Activated CD8-positive, alpha-beta memory T cell treated with anti-CD3 and anti-CD28 coated beads, Interleukin-2, amount 50 U/mL, for 4 hours (primary cell): ENCODE measurements at places on chromosomes 13 and 19.

GRCh38 chr19:10544242-10544752, 593 bp downstream of the ATG4D start:
- no peak for DNase-seq

GRCh38 chr19:55368701-55369563, 1.3 kb downstream of the IL11 start:
- DNase-seq: peak; percentile 30

GRCh38 chr19:50804420-50805272, 14.4 kb downstream of the ACP4 start:
- DNase-seq: peak; percentile 98

DNA sequence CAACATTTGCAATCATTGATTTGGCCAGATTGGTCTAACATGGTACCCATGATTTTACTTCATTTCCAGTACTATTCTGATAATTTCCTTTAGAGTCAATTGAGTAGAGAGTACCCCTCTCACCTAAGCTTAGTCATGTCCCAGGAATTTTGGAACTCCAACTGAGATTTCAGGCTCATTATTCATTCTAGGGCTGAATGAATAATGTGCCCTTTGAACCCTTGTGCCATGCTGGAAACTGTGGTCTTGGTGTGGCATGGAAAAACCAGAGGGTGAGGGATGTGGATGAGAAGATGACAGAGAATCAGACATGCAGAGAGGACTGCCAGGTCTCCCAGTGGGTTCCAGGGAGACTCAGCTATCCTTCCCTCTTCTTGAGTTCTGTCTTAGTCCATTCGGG, 30.2 kb downstream of the ITM2B start:
- DNase-seq: no peak

DNA sequence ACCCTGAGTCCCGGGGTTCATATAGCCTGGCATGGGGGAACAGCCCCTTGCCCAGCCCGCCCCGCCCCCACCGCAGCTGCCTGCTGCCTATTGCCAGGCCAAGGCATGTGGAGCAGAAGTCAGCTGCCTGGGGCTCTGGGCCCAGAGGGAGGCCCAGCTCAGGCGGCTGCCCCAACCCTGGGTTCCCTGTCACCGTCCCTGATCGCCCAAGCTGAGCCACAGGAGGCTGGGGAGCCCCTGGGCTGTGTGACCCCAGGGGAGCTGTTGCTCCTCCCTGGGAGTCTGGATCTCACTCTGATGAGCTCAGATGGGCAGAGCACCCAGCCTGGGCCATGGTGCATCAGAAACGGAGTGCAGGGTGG, 1.4 kb downstream of the PLIN4 start:
- no peak for DNase-seq

- no peak for DNase-seq
Observed at GRCh38 chr13:38582133-38582532, 104.7 kb upstream of the FREM2 start.

DNA sequence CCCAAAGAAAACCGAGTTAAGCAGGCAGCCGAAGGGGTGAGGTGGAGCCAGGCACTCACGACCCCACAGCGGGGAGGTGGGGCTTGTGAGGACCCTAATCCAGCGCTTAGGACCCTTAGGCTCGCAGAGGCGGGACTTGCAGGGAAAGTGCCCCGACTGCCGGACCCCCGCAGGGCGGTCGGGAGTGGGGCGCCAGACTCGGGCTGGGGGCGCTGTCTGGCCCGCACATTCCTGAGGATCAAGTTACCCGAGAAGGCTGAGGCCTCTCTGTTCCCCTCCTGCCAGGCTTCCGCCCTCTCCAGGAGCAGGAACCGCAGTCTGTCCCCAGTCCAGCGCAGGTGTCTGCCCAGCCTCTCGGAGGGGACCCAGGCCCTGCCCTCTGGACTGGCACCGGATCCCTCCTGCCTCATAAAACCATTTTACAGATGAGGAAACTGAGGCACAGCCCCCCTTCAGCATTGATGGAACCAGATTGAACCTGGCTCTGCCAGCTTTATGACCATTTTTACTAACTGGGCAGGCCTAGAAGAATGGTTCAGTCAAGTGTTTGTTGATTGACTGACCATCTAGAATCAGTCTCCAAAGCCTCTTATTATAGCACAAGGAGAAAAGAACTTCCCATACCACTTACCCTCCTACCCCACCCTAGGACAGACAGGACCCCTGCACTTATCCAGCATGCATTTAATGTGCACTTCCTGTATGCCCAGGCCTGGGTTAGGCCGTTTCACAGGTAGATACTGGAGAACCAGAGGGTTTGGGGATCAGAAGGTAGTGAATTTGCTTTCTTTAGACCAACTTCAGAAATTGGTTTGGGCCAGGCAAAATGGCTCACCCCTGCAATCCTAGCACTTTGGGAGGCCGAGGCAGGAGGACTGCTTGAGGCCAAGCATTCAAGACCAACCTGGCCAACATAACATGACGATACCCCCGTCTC, 6.7 kb upstream of the JUND start:
- DNase-seq: no peak

DNA sequence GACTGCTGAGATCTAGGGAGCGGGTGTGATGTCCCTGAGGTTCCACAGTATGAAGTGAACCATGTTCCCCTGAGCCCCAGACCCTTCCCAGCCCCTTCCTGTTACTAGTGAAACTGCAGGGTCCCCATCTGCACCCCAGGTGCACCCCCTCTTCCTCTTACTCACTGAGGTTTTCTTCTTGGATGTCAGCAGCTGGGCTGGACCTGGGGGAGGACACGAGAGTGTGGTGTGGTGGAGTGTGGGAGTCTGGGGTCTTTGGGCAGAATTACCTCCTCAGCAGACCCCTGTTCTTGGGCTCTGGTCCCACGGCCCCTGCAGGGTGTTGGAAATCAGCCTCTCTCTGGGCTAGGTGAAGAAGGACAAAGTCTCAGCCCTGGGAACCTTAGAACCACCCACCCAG, 3.3 kb upstream of the LILRA6 start:
- no peak for DNase-seq

GRCh38 chr19:10144361-10144760, 24.7 kb upstream of the EIF3G start:
- no peak for DNase-seq

DNA sequence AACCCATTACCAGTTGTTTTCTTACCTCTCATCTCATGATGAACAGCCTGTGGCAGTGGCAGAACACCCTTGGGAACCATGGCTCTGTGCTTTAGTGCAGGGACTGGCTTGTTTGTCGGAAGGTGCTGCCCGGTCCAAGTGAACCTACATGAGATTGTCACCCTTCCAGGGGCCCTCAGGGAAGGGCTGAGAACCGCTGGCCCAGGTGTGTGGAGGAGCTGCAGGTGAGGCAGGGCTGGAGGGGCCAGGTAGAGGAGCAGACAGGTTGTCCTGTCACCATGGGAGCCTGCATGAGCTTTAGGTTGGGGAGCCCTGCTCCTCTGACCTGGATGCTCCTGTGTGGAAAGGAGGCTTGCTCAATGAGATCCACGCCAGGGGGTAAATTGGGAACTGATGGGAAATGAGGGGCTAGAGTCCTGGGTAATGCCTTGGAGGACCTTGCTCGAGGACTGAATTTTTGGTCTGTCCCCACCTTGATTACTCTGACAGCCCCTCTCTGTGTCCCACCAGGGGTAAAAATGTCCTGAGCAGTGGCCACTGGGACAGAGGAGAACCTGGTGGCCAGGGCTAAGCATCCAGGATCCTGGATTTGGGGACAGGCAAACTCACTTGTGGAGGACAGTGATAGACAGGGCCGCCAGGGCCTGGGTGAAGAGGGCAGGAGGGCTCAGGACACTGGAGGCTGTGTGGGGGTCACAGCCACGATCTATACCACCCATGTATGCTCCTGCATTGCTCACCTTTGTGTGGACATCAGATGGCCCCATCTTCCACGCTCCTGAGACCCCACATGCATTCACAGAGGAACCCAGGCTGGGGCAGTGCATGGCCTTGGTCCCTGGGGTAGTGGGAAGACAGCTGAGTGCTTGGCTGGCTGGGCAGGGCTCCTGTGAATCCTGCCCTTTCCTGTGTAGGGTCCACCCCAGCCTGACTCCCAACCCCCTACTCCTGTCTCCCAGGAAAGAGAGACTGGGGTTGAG, 24.1 kb upstream of the CEACAM1 start:
- no peak for DNase-seq

GRCh38 chr19:15317392-15318071, 14.8 kb downstream of the BRD4 start:
- DNase-seq: no peak

DNA sequence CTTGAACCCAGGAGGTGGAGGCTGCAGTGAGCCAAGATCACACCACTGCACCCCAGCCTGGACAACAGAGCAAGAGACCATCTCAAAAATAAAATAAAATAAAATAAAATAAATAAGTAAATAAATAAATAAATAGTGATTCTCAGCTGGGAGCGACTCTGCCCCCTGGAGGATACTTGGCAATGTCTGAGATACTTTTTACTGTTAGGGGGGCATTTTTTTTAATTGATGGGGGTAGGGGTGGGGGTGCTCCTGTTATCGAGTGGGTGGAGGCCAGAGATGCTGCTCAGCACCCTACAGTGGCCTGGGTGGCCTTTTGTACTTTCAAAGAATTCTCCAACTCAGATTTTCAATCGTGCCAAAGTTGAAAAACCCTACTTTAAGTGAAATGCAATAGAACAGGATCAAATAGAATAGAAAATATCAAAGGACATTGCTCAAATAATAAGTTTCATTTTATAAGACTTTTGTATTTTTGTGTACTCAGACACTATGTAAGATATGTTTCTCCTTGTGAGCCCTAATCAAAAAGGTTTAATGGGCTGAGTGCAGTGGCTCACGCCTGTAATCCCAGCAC, 7.1 kb upstream of the CLPP start:
- no peak for DNase-seq

- DNase-seq: no peak
Observed at GRCh38 chr19:20863176-20863575, 59.9 kb upstream of the ZNF85 start.

DNA sequence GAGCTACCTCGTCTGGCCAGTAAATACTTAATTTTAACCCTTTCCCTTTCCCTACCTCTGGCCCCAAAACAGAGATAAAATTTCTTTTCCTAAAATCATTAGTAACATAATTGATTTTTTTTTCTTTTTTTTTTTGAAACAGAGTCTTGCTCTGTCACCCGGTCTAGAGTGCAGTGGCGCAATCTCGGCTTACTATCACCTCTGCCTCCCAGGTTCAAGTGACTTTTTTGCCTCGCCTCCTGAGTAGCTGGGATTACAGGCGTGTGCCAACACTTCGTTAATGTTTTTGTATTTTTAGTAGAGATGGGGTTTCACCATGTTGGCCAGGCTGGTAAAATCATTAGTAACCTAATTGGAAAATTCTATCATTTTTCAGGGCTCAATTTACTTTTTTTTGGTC, 10.4 kb upstream of the TRIM13 start:
- DNase-seq: no peak

DNA sequence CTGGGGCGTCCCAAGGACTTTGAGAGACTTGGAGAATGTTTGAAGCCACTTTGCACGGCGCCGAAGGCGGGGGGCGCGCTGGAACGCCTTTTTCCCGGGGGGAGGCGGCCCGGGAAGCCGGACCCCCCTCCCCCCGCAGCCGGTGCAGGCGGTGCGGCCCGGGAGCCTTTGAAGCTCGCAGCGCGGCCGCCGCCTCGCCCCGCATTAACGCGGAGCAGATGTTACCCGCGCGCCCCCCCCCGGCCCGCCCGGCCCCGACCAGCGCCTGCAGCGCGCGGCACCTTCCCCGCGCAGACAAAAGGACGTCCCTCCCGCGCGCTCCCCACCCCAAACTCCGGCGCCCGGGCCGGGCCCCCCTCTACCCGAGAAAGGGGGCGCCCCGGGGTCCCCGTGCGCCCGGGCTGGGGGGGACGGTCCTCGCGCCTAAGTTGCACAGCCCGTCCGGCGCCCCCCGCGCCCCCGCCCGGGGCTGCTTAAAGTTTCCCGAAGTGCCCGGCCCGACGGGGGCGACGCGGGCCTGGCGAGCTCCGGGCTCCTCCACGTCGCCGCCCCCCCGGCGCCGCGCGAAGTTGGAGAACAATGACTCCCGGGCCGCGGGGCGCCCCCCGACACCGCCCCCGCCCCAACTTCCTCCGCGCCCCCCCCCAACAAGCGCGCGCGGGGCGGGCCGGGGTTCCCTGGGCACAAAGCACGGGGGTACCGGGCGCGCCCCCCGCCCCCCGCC, 685 bp downstream of the TCF3 start:
- DNase-seq: peak; percentile 61

DNA sequence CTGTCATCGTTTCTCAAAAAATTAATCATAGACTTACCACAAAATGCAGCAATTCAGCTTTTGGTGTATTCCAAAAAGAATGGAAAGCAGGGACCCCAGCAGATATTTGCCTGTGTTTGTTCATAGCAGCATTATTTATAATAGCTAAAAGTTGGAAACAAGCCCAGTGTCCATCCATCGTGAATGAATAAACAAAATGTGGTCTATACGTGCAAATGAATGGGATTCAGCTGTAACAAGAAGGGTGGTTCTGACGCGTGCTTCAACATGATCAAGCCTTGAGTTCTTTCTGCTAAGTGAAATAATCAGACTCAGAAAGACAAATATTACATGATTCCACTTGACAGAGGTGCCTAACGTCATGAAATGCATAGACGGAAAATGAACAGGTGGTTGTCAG, 36.4 kb downstream of the PSG11 start:
- DNase-seq: no peak

GRCh38 chr19:42497492-42498168, 30.7 kb downstream of the CEACAM1 start:
- no peak for DNase-seq

DNA sequence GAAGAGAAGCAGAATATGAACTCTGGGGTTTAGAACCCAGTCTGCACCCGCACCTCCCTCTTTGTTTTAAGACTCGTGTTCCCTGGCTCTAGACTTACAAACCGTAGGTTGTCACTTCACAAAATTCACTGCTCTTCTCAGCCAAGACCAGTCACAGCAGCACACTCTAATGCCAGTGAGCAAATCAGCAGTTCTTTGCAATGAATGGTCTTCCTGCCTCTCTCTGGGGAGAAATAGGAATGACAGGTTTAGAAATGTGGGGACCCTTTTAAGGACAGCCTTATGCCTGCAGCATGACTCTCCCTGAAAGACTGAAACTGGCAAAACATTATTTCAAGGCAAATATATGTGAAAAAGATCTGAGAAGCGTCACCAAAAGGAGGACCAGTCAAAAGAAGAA, 156.9 kb downstream of the KCTD15 start:
- DNase-seq: no peak

DNA sequence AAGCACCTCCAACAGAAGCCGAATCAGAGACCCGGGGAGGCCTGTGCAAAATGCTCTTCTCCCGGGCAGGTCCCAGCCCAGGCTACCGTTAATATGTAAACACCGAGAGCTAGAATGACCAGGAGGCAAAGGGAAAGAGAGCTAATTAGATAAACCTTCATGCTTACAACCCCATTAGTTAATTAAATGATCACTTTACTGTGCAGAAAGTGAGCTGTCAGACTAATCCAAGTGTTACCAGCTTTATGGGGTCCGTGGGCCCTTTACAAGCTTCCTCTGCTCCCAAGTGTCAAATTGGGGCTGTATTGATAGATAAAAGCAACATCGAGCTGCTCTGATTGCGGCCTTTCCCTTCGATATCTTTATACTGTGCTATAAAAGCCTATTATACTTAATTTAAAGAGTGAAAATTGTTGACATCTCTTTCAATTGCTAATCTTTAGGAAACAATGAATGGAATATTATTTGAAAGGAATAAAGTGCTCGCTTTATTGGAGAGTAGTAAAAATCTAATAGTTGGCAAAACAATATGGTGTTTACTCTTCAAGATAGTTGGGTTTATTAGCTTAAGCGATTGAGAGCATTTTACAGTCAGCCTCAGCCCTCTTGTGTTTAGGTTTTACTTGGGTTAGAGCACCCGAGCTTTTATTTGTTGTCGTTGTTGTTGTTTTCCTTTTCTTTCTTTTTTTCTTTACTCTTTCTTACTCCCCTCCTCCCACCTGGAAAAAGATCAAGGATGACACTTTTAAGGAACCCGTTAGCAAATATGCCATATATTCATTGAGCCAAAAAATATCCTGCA, 189.3 kb upstream of the GPR12 start:
- no peak for DNase-seq

- DNase-seq: no peak
Observed at GRCh38 chr13:111397202-111397880, 76.9 kb downstream of the TEX29 start.
